ENCODE measurements at places on chromosomes 2 and 18.

- DNase-seq, result no peak
These were observed 1.7 kb downstream of the MEIS1 start for GRCh38 chr2:66436581-66437001.

- DNase-seq, result no peak
These were observed 11.2 kb downstream of the ETAA1 start for GRCh38 chr2:67408346-67408745.

DNA sequence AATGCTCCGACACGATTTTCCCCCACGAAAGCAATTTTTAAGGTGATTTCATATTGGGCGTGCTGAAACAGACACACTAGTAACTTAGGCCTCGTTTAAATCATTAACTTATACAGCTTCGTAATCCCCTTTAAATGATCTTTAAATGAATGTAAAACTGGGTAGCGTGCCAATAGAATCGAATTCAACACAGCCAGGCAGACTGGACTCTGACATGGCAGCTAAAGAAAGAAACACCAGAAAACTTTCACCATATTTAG lies 2.4 kb upstream of the ID2 start:
- DNase-seq, result no peak

- DNase-seq, result no peak
These were observed 831.7 kb downstream of the RNF144A start for GRCh38 chr2:7748717-7749415.

GRCh38 chr18:44871771-44872170 lies 191.1 kb downstream of the SETBP1 start:
- no peak for DNase-seq

- DNase-seq, result no peak
These were observed 264.6 kb upstream of the TRIB2 start for GRCh38 chr2:12452185-12452584.

All from HuH-7 (cell line).